SK-N-DZ (cell line): ENCODE measurements at places on chromosomes 7 and 10.

DNA sequence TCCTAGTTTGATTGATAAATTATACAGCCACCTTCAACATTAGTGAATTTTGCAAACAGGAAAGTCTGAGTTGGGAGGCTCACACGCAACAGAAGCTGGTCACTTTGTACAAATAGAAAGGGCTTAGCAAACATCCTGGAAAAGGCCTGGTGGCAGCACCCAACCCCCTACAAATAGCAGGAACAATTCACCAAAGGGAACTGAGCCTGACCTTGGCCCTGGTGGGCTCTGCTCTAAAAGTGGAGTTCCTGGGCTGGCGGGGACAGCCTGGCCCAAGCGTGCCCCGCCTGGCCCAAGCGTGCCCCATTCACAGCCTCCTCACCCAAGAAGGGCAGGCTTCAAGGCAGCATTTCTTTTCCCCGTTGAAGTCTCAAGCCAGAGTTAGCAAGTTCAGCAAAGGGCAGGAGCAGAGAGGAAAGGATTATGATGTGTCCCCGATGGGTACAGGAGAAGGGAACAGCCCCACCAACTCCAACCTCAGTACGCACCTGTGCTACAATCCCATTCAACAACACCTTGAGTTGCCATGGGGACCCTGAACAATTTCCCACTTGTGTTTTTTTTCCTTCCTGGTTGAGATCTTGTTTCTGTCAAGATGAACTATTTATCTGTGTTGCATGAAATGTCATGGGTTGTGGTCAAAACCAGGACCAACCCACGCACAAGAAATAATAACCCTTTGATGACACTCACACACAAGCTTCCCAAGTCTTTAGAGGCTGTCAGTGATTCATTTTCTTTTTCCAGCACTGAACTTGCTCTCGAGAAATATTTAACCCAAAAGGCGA is 43.4 kb downstream of the RGS10 start:
- no peak for DNase-seq

- DNase-seq = no peak
Measured at GRCh38 chr10:11209830-11210181, 192.1 kb downstream of the CELF2 start.

GRCh38 chr10:78218798-78219490 is 185.3 kb downstream of the RPS24 start:
- DNase-seq = no peak

GRCh38 chr7:80809545-80809944 is 109.3 kb downstream of the SEMA3C start:
- no peak for DNase-seq

DNA sequence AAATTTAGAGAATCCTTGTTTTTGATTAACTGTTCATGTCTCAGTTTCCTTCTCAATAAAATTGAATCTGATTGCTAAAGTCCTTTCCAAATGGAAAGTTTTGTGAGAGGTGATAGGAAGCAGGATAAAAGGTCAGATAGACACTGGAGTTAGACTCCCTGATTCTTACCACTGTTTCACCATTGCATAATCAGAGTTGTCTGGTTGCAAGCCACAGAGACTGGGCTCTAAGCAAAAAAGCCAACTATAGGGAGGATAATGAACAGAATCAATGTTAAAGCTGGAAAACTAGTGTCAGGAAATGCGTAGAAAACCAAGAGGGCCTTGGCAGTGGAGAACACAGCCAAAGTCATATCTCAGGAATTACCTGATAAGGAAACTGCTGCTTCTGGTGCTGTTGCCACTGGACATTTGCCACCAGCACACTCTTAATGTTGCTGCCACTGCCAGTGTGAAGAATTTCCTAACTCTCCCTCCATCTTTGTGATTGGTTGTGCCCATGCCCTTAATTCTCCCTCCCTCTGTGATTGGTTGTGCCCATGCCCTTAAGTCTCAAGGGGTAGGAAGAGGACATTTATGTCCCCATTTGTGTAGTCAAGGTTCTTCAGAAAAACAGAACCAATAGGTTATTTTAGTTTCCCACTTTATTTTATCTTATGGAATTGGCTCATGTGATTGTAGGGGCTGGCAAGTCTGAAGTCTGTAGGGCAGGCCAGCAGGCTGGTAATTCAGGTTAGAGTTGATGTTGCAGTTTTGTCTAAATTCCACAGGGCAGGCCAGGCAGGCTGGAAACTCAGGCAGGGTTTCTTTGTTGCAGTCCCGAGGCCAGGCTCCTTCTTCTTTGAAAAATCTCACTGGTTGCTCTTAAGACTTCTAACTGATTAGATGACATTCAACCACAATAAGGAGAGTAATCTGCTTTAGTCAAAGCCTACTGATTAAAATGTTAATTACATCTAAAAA is 639.0 kb downstream of the REEP3 start:
- DNase-seq = no peak

- no peak for DNase-seq
Measured at GRCh38 chr10:12375076-12375504, 25.7 kb downstream of the CAMK1D start.

DNA sequence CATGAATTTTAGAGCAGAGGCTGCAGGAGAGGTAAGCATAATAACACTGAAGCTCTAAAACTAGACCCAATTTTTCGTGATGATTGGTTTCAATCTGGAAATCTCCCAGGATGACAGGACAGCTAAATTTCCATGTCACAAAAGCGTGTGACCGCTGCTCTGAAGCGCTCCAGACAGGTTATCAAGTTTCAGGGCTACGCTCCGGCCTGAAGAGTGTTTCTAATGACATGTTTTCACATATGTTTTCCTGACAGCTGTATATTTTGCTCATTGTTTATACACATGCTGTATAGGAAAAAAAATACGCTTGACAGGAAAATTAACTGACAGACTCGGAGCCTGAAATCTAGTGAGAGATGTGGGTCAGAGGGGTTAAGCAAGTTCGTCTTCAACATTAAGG is 219.8 kb upstream of the BMPER start:
- DNase-seq = peak; percentile 16

- peak; percentile 81 for DNase-seq
Measured at GRCh38 chr10:102418622-102419268, at the start of gene PSD. Gene PSD, minus strand, starts transcription at chr10:102418785. Its CDS starts 1,747 bp downstream, at chr10:102417038.

GRCh38 chr10:100128951-100129350 is 47.3 kb upstream of the CPN1 start:
- no peak for DNase-seq

- peak; percentile 8 for DNase-seq
Measured at GRCh38 chr10:22712956-22713852, 1.2 kb downstream of the PIP4K2A start.

- DNase-seq = no peak
Measured at GRCh38 chr7:28005847-28006231, 174.8 kb downstream of the JAZF1 start.

GRCh38 chr10:133224756-133225372 is 5.2 kb upstream of the UTF1 start:
- no peak for DNase-seq

DNA sequence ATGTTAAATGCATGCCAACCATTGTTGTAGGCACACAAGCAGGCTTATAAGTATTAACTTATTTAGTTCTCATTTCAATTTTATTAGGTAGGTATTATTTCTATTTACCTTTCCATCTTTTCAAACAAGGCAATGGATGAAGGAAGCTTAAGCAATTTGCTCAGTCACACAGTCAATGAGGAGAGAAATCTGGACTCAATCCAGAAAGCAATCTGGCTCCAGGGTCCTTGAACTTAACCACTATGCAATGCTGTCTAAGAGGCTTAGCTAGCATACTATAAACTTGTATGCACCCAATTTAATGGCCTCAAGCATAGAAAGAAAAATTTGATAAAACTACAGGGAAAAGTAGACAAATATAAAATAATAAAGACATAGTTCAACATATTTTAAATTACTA is 88.6 kb downstream of the VWDE start:
- DNase-seq = no peak

DNA sequence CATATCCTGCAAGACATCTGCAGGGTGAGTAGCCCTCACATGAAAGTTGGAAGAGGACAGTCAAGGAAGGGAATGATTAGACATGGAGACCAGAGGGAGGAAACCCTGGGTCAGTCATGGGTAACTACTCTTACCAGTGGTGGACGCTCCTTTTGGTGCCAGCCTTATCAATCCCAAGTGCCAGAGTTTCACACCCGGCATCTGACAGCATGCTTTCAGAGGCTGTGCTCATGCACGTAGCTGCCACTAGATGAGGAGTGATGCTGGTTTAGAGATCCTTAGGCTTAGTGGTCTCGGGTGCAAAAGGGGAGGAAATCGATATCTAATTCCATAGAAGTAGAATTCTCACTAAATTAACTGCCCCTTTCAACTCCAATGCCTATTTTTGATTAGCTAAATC is 100.8 kb downstream of the PLCE1 start:
- no peak for DNase-seq

GRCh38 chr10:108631332-108631731 is 1292.0 kb downstream of the XPNPEP1 start:
- DNase-seq = no peak

GRCh38 chr10:62635127-62635526 is 169.4 kb upstream of the ADO start:
- DNase-seq = no peak

DNA sequence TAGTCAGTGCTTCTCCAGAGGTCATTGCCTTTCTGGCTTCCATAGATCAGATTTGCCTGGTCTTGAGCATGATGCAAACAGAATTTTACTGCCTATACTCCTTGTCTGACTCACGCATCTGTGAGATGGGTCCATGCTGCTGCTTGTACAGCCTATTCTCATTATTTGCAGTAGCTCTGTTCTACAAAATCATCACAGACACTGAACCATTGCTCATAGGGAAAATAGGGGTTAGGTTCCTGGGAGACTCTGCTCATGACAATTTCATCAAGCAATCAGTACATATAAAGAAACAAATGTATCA is 7.4 kb upstream of the CREB3L2 start:
- no peak for DNase-seq

DNA sequence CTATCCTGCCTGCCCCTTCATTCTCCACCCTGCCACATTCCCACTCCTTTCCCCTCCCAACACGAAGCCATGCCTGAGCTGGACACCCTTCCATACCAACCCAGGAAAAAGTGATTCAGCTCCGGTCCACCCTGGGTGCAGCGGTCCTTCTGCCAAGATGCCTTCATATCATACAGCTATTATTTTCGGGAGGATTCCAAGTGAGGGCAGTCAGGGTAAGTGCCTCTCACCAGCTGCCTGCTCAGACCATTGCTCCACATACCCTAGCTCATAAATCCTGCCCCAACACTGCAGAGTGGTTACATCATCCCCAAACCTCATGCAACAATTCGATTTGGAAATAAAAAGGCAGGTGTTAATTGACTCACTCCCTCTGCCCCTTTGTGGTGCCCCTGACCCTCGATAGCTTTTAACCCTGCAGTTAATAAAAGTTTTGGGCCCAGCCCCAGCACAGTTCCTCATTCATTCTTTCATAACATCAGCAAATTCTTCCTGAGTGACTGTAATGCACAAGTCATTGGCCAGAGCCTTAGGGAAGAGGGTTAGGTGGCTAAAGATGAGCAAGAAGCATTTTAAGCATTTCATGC is 42.6 kb downstream of the ZNF503 start:
- no peak for DNase-seq

GRCh38 chr10:86538547-86538946 is 17.0 kb upstream of the WAPL start:
- no peak for DNase-seq

- DNase-seq = no peak
Measured at GRCh38 chr7:140435252-140435895, 31.5 kb downstream of the RAB19 start.

DNA sequence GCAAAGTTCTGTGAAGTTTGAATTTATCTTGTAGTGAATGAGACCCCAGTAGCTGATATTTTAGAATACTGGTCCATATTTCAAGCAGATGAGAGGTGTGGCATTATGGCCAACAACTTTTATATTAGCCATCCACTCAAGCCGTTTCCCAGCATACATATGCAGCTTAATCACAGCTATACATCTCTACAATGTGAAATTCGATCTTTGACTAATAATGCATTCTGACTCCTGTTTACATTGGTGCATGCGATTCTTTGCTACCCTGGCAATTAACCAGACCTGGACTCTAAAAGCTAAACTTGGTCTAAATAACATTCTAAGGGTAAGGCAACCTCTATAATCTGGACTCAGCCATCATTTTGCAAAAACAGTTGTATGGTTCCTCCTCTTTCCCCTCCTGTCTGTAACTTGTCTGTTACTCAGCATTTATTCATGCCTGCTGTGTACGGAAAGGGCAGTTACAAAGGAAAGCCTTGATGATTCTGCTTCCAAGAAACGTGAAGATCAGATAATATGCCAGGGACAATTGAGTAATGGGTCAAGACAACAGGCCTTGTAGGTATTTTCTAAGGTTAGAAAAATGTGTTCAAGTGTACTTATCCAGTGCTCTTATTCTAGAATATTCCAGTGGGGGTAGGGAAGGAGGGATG is 50.6 kb downstream of the PNLIPRP2 start:
- no peak for DNase-seq

DNA sequence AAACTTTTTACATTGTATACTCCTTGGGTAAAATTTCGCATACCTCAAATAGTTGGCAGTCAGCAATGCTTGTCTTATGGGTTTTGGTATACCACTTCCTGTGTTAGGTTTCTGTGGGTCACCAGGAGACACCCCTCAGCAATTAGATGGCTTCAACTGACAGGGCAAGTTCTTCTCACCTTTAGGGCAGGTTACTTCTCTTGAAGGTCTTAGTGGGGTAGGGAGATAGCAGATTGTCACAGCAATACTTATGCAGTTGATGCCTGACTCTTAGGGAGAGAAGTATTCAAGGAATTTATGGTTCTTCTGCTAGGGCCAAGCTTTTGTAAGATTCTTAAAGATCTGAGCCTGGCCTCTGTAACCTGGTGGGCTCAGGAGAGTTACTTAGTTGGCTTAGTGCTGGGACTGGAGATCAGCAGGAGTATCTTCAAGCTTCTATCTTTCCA is 42.9 kb downstream of the MKLN1 start:
- DNase-seq = no peak

DNA sequence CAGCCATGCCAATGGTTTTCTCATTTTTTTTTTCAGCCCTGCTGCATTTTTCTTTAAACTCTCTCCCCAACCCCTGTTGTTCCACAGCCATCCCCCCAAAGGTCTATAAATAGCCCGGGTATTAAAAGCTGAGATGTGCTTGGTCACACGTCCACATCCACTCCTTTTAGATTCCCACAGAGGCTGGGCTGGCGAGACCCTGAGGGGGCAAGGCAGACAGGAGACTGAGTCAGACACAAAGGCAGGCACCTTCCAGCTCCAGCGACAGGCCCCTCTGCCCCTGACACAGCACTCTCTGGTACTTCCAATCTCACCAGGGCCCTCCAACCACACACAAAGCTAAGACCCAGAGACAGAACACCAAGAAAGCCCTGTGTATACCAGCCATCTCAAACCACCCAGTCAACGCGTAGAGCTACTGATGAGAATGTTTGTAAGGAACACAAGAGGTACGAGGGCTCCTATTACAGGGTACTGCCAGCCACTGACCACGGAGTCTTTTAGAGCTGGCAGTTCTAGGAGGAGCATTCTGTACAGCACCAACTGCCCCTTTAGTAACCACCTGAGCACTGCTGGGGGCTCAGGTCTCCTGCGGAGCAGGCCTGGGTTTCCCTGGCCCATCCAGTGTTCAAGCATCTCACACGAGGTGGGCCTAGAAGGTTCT is 64.2 kb upstream of the DDC start:
- no peak for DNase-seq

GRCh38 chr7:156438011-156438410 is 202.6 kb upstream of the RNF32 start:
- no peak for DNase-seq

GRCh38 chr7:35908331-35909216 is 107.7 kb downstream of the SEPTIN7 start:
- no peak for DNase-seq

- peak; percentile 51 for DNase-seq
Measured at GRCh38 chr7:149690688-149691446, 82.5 kb downstream of the ZNF467 start.
